ENCODE measurements at places on chromosomes 6 and 20. TPM values are rescaled to one million over a fixed set of nuclear protein-coding genes. Genes with fewer than 3 reads are reported as not detected.

The CALHM6 gene
- total RNA-seq: not detected

The SPAG4 gene
- total RNA-seq: 3.7 TPM

The C20orf144 gene
- not detected for total RNA-seq

The HSPA1B gene
- total RNA-seq: 54.0 TPM

The FAM83B gene
- not detected for total RNA-seq

The LY6G6C gene
- total RNA-seq: 0.35 TPM

The LAMA2 gene
- 0.99 TPM for total RNA-seq

The DHX16 gene
- total RNA-seq: 36.3 TPM

The RNF114 gene
- total RNA-seq: 41.6 TPM

The RAB44 gene
- total RNA-seq: 0.11 TPM

The RPS18 gene
- 2,336 TPM for total RNA-seq

The RUNX2 gene
- total RNA-seq: not detected

The CASS4 gene
- not detected for total RNA-seq

The OLIG3 gene
- total RNA-seq: not detected

The SLC22A3 gene
- total RNA-seq: not detected

The ITPA gene
- total RNA-seq: 59.8 TPM

The KCNK16 gene
- not detected for total RNA-seq

The KIFC1 gene
- 63.4 TPM for total RNA-seq

The CEP43 gene
- total RNA-seq: 19.0 TPM

The CLDN20 gene
- total RNA-seq: not detected

The ETV7 gene
- total RNA-seq: 0.58 TPM

The ZNF341 gene
- total RNA-seq: 4.9 TPM

The RAD21L1 gene
- total RNA-seq: not detected

The SGK2 gene
- total RNA-seq: 0.35 TPM

The GSTA3 gene
- not detected for total RNA-seq

The HLA-DQA1 gene
- total RNA-seq: not detected

The SNAP91 gene
- total RNA-seq: 0.72 TPM

The MAP7 gene
- total RNA-seq: 0.42 TPM

The UBD gene
- total RNA-seq: 0.31 TPM

The FAM83C gene
- not detected for total RNA-seq

The FARS2 gene
- 19.6 TPM for total RNA-seq

The TTLL9 gene
- not detected for total RNA-seq

The OR2J3 gene
- not detected for total RNA-seq

The ANKRD66 gene
- total RNA-seq: not detected

The ADGB gene
- total RNA-seq: not detected

The DDO gene
- not detected for total RNA-seq

The RAET1E gene
- total RNA-seq: not detected
